Activated effector memory CD4-positive, alpha-beta T cell treated with anti-CD3 and anti-CD28 coated beads, Interleukin-2, amount 50 U/mL, for 16 hours (primary cell): ENCODE measurements at places on chromosomes 16 and 17.
A peak's percentile ranks its signal among the peaks of the same experiment; 100 is the strongest.

GRCh38 chr16:81231014-81231413 lies 7.5 kb upstream of the BCO1 start:
- DNase-seq = no peak

DNA sequence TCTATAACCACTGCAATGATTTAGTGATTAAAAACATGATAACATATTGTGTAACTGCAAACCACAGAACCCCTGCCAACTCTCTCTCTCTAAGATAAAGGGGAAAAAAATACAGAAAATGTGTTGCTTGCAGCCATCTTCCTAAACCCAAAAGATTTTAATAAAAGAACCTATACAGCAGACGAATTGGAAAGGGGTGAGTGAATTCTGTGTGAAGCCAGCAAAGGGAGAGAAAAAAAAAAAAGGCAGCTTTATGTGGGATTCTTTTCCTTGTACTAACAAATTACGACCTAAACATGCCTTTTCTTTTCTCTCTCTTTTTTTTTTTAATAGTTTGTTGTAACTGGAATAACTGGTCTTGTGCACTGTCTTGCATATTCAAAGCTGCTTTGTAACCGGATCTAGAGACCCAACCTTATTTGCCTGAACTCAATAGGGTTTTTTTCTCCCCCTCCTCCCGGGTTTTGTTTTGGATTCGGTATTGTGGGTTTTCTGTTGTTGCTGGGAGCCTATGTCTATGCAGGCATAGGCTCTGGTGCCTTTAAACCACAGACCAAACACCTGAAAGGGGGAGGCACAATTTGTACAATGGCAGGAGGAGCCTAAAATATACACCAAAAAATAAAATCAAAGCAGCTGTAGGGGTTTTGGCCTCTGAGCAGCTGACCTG lies 7.0 kb upstream of the ZFHX3 start:
- no peak for DNase-seq

DNA sequence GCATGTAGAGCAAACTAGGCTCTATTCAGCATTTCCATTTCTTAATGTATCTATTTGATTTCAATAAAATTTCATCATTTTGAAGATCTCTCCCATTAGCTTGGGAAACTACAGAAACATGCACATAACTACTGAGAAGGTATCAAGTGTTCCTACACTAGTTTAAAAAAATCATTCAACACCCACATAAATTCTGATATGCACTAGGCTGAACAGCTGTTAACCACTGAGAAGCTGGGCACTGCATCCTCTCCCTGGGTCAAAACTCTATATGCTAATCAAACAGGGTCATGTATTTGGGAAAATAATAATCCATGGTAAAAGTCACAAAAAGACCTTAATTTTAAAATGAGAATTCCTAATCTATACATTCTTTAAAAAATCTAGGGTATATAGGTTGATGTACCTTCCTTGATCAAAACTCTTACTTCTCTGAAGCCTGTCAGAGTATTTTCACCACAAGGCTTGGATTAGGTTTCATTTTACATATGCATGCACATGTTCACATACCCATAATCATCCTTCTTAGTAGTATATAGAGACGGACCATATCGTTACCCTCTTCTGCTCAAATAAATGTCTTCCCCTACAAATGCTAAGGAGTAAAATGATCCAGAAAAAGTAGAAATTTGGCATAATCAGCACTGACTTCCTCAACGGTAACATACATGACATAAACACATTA lies 57.2 kb downstream of the KANSL1 start:
- no peak for DNase-seq

DNA sequence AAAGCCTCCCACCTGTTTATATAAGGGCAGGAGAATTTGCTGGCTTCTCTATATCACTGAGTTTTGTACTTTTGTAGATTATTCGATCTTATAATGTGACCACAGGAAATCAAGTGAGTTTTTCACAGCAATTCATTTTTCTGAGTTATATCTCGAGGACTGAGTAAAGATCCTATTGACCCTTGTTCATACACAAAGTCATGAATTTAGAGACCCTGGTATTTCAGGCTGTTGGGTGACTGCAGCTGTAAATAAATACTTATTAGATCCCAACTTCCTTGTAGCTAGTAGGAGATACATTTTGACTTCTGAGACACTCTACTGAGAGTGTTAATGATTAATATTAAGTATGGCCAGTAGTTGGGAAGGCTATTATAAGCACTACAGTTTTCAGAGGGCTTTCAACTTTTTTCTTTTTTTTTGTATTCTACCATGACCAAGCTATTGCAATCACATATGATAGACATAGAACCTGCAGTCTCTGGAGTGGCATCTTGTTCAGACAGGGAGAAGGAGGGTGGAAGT lies 3.2 kb upstream of the KRT20 start:
- no peak for DNase-seq

DNA sequence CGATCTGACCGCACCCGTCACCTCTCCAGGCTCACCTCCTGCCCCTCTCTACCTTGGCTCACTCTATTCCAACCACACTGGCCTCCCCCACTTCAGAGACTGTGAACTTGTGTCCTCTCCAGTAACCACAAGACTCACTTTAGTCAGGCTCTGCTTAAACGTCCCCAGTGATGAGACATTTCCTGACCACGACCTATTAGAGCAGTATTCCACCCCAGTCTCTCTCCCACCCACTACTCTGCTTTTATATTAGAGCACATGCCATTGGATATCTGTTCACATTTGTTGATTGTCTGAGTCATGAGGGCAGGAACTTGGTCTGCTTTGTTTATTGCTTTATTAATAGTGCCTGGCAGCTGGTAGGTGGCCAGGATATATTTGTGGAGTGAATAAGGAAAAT lies 20.1 kb downstream of the COX11 start:
- DNase-seq = no peak

DNA sequence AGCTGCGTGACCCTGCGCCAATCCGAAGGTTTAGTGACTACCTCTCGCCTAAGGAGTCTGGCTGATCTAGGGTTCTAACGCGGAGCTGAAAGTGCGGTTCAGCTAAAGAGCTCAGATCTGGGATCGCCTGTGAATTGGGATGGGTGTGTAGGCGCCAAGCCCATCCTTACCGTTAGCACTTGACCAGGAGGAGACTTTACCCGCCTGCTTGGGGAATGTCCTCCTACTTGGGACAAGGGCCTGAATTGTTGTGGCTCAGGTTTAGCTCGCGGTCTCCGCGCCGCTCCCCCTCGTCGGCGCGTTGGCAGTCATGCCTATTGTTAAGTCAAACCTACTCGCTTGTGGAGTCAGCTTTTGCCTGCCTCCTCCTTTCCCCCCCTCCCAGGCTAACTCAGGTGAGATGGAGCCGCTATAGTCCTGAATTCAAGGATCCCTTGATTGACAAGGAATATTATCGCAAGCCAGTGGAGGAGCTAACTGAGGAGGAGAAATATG lies 480 bp downstream of the MRPS7 start:
- no peak for DNase-seq

DNA sequence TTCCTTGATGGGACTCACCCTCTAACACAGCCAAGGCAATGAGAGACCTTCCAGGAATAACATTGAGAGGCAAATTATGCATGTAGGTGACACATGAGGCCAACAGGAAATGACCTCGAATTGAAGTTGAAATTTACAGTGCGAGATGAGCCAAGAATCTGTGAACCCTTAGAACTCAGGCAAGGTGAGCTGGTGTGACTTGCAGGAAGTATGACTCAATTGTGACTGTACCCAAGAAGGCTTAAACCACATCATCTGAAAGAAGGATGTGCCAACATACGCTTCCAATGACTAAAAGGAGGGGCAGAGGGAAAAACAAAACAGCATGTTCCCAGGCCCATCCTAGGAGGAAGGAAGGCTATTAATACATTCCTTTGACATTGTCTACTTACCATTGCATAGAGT lies 44.8 kb downstream of the PITPNC1 start:
- peak; percentile 78 for DNase-seq
